Ureter (tissue), 1 donor: ENCODE measurements at places on chromosomes 12 and 14. TPM values are rescaled to one million over a fixed set of nuclear protein-coding genes. Genes with fewer than 3 reads are reported as not detected.

Gene RNASE13
- total RNA-seq: not detected

GRCh38 chr12:10700581-10700980, 22.5 kb downstream of the YBX3 start:
- no peak for DNase-seq

Gene COX8C
- not detected for total RNA-seq

Gene FGD4
- total RNA-seq: 26.3 TPM

Gene GRIP1
- 31.1 TPM for total RNA-seq

- DNase-seq: no peak
These were observed 69.5 kb downstream of the SPPL3 start for GRCh38 chr12:120834489-120835303.

DNA sequence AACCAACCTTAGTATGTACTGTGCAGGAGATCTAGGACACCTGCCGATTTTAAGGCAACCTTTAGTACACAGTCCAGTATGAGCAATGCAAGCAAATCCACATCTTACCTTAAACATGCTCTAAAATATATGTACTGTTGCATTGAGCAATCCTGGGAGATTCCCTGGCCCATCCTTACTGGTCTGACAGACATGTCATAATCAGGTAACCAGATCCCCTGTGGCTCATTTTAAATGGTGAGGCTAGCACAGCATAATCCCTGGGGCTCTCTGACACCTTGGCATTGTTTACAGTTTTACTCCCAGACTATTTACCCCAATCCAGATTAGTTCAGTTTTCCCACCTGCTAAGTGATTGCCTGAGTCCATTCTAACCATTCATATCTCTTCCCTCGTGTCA, 15.1 kb downstream of the BMAL2 start:
- DNase-seq: no peak

Gene EPS8
- total RNA-seq: 155 TPM

- DNase-seq: peak; percentile 49
These were observed 335.1 kb downstream of the DUSP6 start for GRCh38 chr12:89016970-89017778.

- no peak for DNase-seq
These were observed 37.2 kb upstream of the HDAC7 start for GRCh38 chr12:47856721-47857575.

- DNase-seq: no peak
These were observed 21.4 kb upstream of the EID3 start for GRCh38 chr12:104282109-104282508.

Gene ABCB9
- total RNA-seq: 7.2 TPM

Gene KRT75
- not detected for total RNA-seq

DNA sequence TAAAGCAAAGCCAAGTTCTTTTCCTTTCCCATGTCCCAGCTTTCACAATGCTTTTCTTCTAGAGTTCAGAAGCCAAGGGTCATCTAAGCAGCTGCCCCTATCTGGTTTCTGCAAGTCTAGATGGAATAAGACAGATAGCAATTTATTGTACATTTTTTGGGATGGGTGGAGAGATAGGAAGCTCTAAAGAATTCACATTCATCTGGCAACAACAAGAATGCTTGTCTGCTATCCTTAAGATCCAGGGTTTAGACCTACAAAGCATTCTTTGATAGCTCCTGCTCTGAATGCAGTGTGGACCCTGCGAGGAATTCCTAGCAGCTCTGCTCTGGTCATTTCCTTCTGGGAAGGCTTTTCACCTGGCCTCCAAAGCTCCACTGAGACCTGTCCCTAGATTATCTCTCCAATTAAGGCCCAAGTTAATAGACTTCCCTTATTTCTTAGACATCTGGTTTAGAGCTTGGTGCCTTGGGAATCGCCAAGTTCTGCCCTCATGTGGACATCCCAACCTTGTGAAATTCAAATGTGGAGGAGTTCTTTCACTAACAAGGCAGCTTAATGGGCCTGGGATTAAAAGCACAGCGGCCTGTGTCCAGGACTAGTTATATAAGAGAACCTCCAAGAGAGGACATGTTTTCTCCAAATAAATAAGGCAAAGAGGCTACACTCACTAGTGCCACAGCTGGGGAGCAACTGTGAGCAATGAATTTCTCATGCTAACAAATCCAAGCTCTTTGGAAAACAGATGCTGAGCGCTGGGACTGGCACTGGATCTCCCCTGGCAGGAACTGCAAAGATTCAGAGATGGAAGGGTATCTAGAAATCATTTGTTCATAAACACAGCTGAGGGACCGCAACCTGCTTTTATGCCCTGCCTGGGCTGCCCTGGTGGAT, 384.5 kb upstream of the DDHD1 start:
- DNase-seq: no peak

DNA sequence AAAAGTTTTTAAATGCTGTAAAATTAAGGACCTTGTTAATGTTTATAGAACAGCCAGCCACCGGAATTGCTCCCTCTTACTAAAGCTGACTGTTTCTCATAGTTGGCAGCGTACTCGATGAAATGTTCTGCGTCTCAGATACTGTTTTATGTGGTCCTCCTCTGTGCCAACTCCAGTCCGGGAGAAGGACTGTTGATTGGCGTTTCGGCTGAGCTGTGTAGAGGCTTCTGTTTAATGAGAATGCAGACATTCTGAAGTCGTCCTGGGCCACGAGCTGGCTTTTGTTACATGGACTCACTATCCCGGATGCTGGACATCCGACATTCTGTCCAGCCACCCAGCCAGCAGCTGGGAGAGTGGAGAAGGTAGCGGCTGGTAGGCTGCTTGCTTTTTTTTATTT, 75.4 kb downstream of the WDR20 start:
- DNase-seq: no peak

Gene PMEL
- 5.8 TPM for total RNA-seq

- no peak for DNase-seq
These were observed 150.2 kb downstream of the SSPN start for GRCh38 chr12:26345471-26346003.

Gene SAMD15
- 1.8 TPM for total RNA-seq

GRCh38 chr12:11273449-11273848, 3.9 kb upstream of the PRB3 start:
- no peak for DNase-seq

GRCh38 chr12:113231235-113232088, 10.2 kb downstream of the TPCN1 start:
- no peak for DNase-seq

DNA sequence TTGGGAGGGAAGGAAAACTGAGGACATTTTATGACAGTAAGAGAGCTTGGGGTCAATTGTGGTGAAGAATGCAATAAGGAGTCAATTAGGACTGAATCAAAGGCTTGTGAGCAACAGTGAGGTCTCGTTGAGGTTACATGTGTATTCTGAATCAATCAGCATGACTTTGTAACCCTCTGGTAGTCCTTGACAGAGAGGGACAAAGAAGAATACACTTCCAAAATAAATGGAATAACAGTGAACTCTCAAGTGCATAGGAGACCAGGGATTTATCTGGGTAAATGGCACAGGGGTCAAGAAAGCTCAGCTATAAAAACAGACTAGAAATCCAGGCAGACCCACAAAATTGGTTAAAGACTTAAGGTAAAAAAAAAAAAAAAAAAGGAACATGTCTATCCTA, 85.1 kb upstream of the NAV3 start:
- no peak for DNase-seq
